IPS-NIHi11 (cell line): ENCODE measurements at places on chromosomes 12 and 14.

DNA sequence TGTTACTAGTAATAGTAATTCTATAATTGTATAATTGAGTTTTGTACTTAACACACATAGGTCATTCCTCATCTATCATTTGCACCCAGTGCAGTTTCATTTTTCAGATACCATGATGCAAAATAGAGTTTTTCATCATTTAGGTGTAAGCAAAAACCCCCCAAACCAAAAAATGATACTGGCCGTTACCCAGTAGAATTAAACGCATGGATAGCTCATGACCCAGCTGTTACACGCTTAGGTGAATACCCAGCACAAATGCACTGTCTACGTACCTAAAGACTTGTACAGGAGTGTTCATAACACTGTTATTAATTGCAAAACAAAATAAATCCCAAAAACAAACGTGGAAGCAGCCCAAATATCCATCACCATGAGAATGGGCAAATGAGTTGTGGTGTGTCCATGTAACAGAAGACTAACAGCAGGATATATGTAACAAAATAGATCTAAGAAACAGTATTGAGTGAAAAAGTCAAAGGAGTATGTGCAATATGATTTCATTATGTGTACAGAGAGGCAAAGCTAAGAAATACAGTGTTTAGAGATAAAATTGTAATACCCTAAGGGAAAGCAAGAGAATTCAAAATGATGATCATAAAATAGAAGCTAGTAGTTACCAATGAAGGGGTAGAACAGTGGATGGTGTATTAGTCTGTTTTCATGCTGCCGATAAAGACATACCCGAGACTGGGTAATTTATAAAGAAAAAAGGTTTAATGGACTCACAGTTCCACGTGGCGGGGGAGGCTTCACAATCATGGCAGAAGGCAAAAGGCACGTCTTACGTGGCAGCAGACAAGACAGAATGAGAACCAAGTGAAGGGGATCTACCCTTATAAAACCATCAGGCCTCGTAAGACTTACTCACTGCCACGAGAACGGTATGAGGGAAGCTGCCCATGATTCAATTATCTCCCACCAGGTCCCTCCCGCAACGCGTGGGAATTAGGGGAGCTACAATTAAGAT is 49.8 kb downstream of the EID3 start:
- no peak for DNase-seq

GRCh38 chr14:60161196-60162107 is 3.7 kb downstream of the DHRS7 start:
- DNase-seq: no peak

DNA sequence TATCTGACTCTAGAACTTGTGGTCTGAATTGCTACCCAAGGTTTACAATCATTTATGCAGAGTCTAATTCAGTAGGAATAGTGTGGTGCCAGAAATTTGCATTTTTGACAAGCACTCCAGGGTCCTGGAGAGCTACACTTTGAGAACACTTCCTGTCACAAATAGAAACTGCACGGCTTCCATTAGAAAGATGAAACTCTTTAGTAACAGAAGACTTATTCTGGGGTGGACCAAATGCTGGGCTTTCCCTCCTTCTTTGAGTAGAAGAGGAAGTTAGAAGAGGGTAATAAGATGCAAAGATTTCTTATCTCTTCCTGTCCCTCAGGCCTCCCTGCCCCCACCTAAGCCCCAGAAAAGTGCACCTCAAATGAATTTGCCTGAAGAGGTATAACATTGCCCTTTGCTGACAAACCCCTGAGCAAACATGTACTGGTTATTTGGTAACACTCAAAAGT is 28.4 kb downstream of the DGLUCY start:
- no peak for DNase-seq

- DNase-seq: peak; percentile 34
These were observed 201.2 kb downstream of the ESR2 start for GRCh38 chr14:64092940-64093339.

GRCh38 chr12:11765421-11765816 is 115.9 kb downstream of the ETV6 start:
- no peak for DNase-seq

DNA sequence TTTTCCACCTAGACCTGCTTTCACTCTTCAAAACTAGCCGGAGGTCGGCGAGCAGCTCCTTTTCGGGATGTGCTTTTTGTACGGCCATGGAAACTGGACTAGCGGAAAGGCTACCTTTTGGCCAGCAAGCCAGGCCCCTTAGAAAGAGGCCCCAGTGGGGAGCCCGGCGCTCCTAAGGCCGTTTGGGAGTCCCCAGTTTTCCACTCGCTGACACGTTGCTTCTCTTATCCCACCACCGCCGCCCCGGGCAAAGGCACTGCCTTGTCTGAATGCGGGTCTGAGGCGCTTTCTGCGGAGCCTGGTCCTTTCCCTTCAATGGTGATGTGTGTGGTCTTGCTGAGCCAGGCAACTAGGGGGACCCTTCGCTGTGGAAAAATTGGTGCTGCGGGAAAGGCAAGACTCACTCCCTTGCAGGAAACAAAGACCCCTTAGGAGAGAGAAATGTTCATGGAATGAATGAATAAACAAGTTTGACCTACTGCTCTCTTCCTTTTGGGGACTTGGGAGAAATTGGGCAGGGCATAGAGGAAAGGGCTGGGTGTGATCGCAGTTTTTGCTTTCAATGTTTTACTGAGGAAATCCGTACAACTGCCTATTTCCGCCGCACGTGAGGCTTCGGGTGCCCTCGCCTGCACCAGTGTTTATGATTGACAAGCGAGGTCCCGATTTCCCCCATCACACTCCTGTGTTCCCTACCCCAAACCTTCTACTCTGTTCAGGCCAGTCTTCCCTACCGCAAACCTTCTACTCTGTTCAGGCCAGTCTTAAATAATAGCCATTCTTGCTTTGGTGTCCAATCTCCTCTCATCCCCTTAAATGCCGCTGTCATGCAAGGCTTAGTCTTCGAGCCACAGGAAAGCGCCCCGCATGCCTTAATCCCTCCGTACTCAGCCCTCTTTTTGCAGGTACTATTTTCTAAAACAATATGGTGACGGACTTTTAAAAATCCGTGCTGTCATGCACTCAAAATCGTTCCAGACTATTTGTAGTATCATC is 1.0 kb upstream of the SLC38A2 start:
- peak; percentile 41 for DNase-seq

GRCh38 chr12:15225136-15225862 is 4.1 kb upstream of the RERG start:
- DNase-seq: no peak

GRCh38 chr12:47160316-47161244 is 80.8 kb upstream of the AMIGO2 start:
- DNase-seq: no peak

DNA sequence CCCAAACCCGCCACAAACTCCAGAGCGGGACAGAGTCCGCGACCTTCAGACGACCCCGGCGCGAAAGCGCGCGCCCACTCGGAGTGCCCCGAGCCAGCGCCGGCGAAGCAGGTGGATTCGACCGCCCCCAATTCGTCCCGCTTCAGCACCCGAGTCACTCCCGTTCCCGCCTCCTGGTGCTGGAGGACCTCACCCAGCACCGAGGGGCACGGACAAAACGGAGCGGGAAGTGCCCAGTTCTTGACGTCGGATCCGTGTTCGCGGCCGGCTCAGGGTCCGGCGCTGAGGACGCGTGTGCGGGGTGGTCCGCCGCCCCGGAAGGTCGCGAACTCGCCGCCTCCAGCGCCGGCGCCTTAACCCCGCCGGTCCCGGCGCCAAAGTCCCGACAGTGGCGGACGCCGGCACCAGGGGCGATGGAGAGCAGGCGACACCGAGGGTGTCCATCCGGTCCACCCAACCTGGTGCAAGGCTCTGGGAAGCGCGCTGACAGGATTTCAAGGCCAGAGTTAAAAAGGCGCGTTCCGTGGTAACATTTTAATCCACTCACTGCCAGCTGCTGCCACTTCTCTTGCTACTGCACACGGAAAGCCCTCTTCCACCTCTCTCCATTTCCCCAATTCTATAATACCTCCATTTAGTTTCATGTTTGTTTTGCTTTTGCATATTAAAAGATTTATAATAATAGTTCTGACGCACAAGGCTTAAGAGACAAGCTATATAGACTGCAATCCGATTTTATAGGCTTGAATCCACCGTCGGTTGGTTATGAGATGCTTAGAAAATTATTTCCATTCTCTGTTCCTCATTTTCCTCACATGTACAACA is 240.0 kb upstream of the CPNE8 start:
- DNase-seq: peak; percentile 78

- no peak for DNase-seq
These were observed 50.7 kb upstream of the NR2C1 start for GRCh38 chr12:95124106-95124505.

GRCh38 chr12:6276956-6277620 is 33.4 kb upstream of the PLEKHG6 start:
- no peak for DNase-seq

- no peak for DNase-seq
These were observed 12.1 kb downstream of the RPS29 start for GRCh38 chr14:49574038-49574437.

GRCh38 chr12:29943683-29944082 is 159.9 kb upstream of the TMTC1 start:
- DNase-seq: no peak
